ENCODE measurements at places on chromosomes 1 and 21.

GRCh38 chr1:55828044-55828443 is 612.9 kb upstream of the USP24 start:
- no peak for DNase-seq

- no peak for DNase-seq
Measured at GRCh38 chr1:27503033-27503432, 13.1 kb upstream of the WASF2 start.

DNA sequence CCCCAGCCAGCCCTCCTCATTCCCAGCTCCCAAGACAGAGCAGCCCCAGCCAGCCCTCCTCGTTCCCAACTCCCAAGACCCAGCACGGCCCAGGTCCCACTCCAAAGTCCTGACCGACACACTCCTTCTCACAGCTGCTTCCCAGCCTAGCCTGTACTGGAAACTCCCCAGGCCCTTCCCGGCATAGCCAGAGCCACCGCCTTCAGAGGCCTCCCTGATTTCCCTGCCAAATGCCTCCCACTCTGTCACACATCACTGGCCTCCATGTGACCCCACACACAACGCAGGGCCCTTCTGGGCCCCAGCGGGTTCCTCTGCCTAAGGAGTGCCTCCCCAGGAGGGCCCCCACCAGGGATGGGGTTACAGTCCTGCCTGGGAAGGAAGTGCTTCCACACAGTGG is 2.8 kb downstream of the UBE2J2 start:
- DNase-seq = no peak

GRCh38 chr1:150567341-150567716 is 12.1 kb downstream of the MCL1 start:
- DNase-seq = no peak
